ENCODE measurements at places on chromosomes 2 and 18.

GRCh38 chr18:37398248-37398920 lies 167.2 kb downstream of the CELF4 start:
- no peak for DNase-seq

GRCh38 chr18:29488617-29489016 lies 1311.7 kb upstream of the CDH2 start:
- DNase-seq, result no peak

GRCh38 chr18:9354256-9354655 lies 19.7 kb downstream of the TWSG1 start:
- DNase-seq, result no peak

GRCh38 chr2:160022162-160022561 lies 40.3 kb downstream of the PLA2R1 start:
- no peak for DNase-seq

DNA sequence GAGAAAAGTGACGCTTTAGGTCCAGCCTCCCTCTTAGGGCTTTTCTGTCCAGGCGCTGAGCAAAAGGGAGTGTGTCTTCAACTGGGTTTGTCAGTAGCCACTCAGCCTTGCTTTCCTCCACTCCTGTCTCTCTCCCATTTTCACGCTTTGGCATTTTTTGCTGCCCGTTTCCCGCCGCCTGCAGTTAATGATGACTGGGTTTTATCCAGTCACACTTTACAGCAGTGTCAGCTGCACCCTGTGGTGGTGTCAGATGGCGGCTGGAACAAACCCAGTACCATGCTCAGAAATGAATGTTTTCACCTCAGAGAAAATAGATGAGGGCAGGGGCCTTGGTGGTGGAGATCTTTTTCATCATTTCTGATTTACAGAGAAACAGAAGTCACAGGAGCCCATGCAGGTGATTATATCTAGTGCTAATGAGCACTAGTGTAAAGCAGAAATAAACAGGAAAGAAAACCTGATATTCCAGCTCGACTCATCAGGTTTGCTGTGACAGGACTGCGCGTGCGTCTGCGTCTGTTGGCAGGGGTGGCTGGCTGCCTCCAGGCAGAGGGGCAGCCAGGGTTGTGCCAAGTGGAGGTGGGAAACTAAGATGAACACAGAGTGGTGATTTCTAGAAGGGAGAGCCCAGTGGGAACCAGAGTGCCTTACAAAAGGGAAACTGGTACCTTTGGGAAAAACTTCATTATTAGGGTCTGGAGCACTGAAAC lies 139.9 kb downstream of the TANC1 start:
- DNase-seq, result no peak

- DNase-seq, result no peak
Measured at GRCh38 chr2:112310906-112311305, 35.5 kb downstream of the ZC3H6 start.

GRCh38 chr2:240133401-240133800 lies 2.7 kb downstream of the COPS9 start:
- peak; percentile 26 for DNase-seq

GRCh38 chr2:185374878-185375277 lies 363.7 kb upstream of the FSIP2 start:
- no peak for DNase-seq

GRCh38 chr2:194819367-194819766 lies 837.7 kb upstream of the SLC39A10 start:
- DNase-seq, result no peak

DNA sequence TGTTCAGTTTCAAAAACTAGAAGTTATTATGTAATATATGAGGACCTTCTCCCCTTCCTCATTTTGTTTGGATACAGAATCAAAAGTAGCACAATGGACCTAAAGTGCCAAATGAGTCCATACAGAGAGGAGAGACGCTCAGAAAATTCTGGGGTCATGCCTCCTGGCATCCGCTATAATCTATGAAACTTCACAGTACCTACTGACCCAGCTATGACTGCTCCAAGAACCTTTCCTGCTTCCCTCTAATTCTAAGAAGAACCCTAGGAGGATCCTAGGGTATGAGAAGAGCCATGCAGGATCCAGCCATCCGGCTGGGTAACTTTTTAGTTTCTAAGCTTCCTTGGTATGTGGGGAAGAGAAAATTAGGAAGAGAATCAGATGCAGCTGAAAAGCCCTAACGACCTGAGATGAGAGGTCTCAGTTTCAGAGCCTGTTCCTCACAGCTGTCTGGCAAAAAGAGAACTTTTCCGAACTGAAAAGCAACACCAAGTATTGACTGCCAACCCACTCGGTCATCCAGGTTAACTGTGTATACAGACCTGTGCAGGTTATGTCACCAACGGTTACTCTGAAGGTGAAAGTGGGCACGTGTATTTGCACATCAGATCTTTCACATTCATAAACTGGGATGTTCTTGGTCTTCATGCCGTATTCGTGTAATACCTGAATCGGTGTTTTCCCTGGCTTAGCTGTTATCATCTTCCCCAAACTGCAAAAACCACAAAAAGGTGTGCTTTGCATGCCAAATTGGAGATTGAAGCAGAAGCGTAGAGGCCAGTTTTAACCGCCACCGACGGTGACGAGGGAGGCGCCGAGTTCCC lies 1.1 kb downstream of the PRKRA start:
- DNase-seq, result no peak

DNA sequence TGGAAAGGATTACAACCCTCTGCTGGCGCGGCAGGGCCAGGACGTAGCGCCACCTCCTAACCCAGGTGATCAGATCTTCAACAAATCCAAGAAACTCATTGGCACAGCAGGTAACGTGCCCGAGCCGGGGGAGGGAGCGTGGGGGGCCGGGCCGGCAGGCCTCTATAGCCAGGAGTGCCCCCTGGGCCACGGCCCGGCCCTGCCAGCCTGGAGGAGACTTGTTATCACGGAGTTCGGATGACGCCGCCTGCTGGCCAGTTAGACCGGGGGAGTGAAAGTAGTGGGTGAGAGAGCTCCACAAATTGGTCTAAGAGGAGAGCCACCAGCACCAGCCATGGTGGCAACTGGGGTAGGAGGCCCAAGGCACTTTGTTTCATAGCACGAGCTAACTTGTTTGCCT lies 8.6 kb upstream of the TMEM214 start:
- DNase-seq, result no peak

- DNase-seq, result no peak
Measured at GRCh38 chr2:109209941-109210340, 80.9 kb downstream of the SH3RF3 start.
